Activated gamma-delta T cell treated with anti-CD3 and anti-CD28 coated beads, Interleukin-2, amount 50 U/mL, for 16 hours (primary cell): ENCODE measurements at places on chromosomes 3 and 15.

- DNase-seq = no peak
Observed at GRCh38 chr3:121961283-121961682, 60.8 kb downstream of the ILDR1 start.

DNA sequence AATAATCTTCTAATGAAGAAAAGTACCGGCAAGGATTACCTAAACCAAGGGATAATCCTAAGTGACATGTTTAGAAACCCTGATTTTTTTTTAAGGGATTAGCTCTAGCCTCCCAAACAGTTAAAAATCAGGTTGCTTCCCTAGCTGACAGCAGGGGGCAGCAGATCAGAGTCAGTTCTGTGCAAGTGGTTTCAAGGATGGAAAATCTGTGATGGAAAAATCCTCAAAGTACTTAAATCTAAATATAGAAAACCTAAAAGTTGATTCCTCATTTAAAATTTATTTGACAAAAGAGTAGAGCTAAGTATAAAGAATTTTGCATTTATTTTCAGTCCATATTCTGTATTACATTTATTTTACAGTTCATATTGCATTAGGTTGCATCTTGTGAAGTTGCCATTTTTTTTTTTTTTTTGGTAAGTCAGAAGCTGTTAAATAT is 107.6 kb downstream of the PEX5L start:
- DNase-seq = no peak

GRCh38 chr15:35678774-35679173 is 132.8 kb upstream of the DPH6 start:
- no peak for DNase-seq

DNA sequence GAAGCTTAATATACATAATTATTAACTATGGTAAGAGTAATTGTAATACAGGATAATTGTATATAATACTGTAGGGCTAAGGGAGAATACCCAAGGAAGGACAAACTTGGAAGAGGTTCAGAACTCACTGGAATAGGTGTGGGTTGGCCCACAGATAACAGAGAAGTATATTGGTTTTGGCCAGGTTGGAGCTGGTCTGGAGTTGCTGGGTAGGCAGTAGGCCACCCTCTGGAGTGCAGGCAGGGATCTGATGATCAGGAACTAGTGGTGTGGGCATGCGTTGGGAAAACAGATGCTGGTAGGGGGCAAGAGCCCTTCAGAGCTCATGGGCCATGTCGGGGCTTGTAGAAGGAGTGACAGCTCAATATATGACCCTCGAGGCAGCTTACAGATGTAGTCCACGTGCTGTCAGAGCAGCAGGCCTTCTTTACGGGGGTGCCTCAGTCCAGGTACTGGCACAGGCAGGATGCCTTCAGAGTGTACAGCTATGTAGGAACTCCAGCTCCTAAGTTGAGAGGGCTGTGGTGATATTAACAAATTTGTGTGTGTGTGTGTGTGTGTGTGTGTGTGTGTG is 12.4 kb downstream of the IREB2 start:
- no peak for DNase-seq

GRCh38 chr15:39417366-39418134 is 163.3 kb upstream of the THBS1 start:
- no peak for DNase-seq

DNA sequence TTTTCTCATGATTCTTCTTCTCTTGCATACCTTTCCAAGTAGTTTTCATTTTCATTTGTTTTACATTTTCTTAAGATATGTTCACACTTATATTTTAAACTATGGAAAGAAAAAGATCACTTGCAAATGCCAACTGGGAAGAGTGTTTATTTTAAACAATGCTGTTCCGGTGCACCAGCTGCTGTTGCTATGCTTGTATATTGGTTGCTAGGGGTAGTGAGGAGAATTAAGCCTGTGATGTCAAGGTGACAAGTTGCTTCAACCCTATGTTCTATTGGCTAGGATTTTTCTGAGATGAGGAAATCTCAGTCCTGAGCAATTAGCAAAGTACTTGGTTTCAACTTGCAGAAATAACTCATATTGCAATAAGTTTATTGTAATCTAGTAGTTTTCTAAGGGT is 500.1 kb downstream of the MFSD1 start:
- DNase-seq = no peak

DNA sequence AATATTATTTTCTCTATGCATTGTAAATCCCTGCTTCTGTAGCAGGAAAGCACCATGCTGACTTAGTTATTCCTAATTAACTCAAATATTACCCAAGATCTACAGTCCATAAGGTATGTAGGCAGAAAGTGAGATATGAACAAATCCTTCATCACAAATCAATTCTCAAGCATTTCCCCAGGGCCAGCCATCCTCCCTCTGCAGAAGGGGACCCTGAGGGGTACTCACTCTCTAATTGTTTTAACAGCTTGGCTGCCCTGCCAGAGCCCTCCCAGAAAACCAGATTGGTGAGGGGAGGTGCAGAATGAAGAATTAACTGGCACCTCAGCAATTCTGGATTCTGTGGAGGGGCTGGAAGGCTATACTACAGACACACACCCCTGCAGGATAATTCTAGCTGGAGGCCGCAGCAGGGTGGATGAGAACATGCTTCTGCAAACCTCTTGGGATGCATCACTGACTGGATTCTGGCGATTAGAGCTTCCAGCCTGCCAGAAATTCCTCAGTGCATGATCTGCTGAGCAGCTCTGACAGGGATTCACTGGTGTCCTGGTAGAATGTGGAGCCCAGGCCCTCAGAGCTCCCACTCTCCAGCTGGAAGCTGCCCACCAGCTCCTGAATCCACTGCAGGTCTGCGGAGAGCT is 88.6 kb upstream of the HERC1 start:
- no peak for DNase-seq

DNA sequence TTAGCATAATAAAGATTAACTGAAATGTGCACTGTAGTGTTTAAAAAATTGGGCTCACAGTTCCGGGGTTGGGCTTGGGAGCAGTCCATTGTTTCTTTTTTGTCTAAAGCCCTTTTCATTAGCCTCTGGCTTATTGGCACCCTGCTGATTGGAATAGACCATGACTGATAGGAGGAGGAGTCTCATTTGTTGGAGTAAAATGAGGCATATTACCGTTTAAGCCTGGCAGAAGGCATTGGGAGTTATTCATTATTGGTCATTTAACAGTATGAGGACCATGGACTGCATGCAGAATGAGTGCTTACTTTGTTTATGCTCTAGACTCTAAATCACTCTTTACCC is 139.0 kb upstream of the CGNL1 start:
- DNase-seq = no peak

DNA sequence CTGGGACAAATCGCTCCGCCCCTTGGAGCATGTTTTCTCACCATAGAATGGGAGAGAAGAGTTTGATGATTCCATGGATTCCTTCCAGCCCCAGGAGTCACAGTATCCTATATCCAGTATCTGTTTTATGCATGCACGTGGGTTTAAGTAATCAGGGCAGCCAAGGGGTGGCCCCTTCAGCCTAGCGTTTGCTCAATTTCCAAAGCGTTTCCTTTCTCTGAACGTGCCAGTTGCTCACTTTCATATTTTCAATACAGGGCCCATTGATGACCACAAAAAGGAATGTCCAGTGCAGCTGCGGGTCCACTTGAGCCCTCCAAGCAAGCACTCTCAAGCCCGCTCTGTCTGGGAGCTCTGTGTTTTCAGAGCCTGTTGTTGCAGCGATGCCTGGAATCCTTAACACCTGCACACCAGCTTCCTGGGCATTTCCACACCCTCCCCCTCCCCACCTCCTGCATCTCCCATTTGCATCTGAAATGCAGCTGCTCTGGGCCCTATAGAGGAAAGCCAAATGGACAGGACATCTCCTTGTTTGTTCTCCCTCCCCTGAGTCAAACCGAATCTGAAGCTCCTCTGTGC is 164.3 kb upstream of the LPP start:
- DNase-seq = no peak

- DNase-seq = no peak
Observed at GRCh38 chr3:4907643-4908432, 71.4 kb upstream of the BHLHE40 start.

GRCh38 chr3:76585794-76586392 is 454.0 kb upstream of the ROBO2 start:
- no peak for DNase-seq

- DNase-seq = no peak
Observed at GRCh38 chr3:119945291-119945690, 149.0 kb downstream of the GSK3B start.

DNA sequence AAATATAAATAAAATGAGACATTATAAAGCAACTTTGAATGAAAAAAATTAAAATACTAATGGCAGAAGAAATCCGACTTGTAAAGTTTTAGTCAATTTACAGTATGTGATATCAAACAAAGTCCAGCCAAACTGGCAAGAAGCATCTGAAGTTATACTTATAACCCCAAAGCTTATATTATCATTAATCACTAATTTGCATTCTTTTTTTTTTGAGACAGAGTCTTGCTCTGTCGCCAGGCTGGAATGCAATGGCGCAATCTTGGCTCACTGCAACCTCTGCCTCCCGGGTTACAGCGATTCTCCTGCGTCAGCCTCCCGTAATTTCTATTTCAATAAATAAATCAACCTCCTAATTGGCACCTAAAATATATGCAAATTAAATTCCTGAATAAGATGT is 80.1 kb downstream of the AQR start:
- no peak for DNase-seq

DNA sequence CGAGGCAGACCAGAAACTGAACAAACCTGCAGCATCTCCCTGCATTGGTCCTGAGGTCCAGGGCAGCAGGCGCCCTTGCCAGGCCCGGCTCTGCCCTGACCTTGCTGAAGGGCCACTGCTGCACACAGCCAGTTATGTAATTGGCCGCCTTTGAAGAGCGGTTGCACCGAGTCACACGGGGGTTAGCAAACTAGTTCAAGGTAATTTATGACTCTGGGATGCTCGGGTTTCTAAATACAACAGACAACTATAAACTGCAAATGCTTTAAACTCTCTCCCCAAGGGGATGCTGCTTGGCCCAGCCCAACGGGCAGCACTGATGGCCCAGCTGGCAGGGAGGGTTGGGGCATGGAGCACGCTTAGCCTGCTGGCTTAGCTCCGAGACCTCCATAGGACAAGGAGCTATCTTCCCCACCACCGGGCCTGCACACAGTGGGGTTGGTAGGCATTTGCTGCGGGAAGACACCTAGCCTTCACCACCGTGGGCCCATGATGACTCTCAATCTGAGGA is 60.3 kb upstream of the IQSEC1 start:
- no peak for DNase-seq

DNA sequence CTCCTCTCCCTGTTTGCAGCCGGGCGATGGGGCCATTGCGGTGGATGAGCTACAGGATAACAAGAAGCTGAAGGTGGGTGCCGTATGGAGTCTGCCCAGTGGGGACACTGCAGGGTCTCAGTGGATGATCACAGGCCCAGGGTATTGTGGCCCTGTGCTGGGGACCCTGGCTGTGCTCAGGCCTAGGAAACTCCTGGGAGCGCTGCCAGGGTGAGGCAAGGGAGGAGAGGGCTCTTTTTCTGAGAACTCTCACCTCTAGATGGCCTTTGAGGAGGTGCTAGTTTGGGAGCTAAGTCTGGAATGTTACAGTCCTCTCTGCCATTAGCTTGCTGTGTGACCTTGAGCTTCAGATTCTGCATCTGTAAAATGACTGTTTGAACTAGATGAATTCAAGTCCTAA is 16.4 kb downstream of the SLC24A1 start:
- no peak for DNase-seq

DNA sequence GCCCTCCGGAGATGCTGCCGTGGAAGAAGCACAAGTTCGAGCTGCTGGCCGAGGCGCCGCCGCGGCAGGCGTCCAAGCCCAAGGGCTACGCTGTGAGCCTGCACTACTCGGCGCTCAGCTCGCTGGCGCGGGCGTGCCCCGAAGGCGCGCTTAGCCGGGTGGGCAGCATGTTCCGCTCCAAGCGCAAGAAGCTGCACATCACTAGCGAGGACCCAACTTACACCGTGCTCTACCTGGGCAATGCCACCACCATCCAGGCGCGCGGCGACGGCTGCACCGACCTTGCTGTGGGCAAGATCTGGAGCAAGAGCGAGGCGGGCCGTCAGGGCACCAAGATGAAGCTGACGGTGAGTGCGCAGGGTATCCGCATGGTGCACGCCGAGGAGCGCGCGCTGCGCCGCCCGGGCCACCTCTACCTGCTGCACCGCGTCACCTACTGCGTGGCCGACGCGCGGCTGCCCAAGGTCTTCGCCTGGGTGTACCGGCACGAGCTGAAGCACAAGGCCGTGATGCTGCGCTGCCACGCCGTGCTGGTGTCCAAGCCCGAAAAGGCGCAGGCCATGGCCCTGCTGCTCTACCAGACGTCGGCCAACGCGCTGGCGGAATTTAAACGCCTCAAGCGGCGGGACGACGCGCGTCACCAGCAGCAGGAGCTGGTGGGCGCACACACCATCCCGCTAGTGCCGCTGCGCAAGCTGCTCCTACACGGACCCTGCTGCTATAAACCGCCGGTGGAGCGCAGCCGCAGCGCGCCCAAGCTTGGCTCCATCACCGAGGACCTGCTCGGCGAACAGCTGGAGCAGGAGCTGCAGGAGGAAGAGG is 1.3 kb downstream of the FAM43A start:
- no peak for DNase-seq

DNA sequence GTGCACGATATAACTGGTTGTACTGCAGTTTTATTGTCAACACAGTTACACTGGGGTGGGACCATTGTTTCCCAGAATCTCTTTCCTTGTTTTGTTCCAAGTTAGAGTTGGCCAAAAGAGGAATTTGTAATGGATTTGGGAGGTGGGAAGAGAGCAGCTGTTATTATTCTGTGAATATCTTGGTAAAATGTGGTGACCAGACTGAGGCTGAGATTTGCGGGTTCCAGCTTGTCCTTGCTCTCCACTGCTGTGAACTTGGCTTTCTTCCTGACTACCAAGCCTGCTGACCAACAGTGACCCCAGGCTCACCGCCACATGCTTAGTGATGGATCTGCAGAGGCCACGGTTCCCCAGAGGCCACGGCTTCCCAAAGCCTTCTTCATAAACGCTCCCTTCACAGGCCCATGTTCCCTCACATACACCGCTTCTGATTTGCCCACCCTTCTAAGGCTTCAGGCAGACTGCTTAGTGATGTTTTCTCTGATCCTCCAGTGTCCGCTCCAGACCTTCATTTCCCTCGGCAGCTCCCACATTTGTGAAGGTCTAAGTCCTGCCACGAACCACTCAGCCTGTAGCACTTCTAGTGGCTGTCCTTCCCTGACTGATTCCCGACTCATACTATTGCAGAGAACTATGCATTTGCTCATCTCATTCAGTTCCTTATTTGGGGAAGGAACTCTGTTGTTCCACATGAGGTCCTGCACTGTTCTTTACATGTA is 525.5 kb upstream of the RGMA start:
- no peak for DNase-seq

- no peak for DNase-seq
Observed at GRCh38 chr3:141663993-141664392, 74.1 kb upstream of the RNF7 start.

DNA sequence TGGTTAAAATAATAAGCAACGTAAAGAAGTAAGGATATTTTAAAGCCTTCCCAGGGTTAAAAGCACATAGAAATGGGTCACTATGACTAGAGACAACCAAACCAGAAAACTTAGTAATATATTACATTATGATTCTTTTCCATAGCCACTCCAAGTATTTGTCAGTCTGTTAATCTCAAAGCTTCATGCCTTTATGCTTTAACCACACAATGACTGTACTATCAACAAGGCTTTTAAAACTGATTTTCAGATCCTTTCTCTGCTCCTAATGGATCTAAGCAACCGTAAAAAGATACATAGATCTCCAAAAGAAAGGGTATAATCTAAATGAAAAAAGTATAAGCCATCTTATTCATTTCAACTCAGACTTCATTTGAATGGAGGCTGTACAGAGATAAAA is 14.4 kb downstream of the SECISBP2L start:
- DNase-seq = no peak
